Activated CD8-positive, alpha-beta T cell treated with anti-CD3 and anti-CD28 coated beads, Interleukin-2, amount 10 ng/mL, durations not matched to agents 7 days and 5 days (primary cell): ENCODE measurements at places on chromosomes 7 and 10.

- no peak for DNase-seq
These were observed 28.0 kb downstream of the SNX10 start for GRCh38 chr7:26319636-26320035.

GRCh38 chr7:89495704-89496103, 658.6 kb upstream of the STEAP1 start:
- no peak for DNase-seq

GRCh38 chr10:29212597-29212996, 76.3 kb upstream of the LYZL1 start:
- no peak for DNase-seq

- DNase-seq: no peak
These were observed 428 bp downstream of the CALML5 start for GRCh38 chr10:5498791-5499492.

DNA sequence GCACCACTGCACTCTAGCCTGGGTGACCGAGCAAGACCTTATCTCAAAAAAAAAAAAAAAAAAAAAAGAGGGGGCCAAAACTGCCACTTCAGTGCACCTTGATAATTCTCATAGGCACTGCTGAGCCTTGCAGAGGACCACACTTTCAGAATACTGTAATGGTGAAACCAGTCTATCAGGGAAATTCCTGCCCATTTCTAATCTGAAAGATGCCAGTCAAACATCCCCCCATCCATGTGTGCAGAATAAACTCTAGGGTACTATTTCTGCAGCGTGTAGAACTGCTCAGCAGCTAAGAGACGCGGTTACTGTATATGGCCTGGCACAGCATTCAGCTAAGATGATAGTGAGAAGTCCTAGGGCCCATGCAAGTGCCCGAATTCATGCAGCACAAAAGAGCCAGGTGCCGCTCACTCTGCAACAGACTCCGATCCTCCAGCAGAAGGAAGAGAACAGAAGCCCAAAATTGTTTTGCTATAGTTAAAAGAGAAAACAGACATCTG, 286.8 kb upstream of the KLF14 start:
- peak; percentile 4 for DNase-seq

DNA sequence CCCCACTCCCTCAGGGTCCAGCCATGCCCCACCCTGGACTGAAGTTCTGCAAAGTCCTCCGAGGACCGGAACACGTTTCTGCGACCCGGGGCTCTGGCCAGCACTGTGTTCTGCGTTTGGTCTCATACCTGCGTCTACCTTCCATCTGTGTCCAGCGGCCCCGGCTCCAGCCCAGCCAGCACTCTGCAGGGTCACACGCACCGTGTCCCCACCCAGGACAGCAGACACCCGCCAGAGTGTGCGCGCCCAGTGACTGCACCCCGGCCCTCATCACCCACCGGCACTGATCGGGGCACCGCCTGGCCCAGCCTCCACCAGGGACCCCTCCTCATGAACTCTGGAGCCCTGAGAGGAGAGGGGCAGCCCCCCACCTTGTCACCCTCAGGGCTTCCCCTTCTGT, 20.3 kb downstream of the SLC29A4 start:
- no peak for DNase-seq

DNA sequence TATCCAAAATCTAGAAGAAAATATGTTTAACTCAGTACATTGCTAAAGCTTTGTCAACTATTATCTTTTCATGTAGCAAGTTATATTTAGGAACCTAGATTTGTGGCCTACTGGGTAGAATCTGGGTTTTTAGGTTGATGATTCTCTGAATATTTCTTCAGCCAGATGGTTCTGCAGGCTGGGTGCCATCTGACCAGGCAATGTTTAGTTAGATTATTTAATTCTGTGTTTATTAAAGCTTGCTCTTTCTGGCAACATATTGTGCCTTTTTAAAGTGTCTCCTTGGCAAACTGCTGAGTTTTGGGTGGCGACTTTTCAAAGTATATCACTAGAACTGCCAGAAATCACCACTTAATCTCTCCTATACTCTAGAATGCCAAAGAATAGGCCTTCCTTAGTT, 114.1 kb downstream of the LHFPL3 start:
- no peak for DNase-seq

DNA sequence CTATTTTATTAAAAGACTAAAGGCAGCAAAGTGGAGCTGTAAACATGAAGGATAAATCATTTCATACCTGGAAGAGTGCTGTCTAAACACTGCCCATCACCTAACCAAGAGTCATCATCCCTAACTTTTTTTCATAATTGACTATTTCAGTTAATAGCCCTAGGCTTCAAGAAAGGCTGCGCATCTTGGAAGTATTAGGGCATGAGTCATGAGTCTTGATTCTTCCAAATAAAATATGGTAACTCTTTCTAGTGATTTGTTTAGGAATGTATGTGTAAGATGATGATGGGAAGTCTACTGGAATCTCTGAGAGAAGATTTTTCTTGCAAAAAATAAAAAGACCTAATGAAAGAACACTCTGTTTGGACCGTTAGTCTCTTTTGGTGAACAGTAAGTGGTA, 207.7 kb upstream of the AHR start:
- no peak for DNase-seq

GRCh38 chr10:30476511-30477155, 42.6 kb downstream of the MAP3K8 start:
- no peak for DNase-seq

DNA sequence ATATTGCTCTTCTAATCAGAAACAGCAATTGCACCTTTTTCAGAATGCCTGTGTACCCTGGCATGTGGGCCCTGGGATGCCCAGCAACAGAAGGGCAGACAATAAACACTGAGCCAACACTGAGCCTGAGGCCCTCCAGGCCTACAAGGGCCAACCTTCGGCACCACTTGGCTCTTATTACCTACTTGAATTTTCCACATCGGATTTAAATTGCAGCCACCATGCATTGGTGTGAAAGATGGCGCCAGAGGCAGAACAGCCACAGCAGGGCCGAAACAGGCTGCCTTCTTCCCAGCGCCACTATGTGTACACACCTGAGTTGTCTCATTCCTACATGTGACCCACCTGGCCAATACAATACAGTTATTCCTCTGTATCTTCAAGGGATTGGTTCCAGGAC, 51.4 kb upstream of the EZH2 start:
- DNase-seq: no peak
